Heart right ventricle (tissue), 16 donors: ENCODE measurements at places on chromosomes 3 and 15. TPM values are rescaled to one million over a fixed set of nuclear protein-coding genes. Genes with fewer than 3 reads are reported as not detected.

The IGSF11 gene
- 0.45 TPM for total RNA-seq

GRCh38 chr15:77831986-77832385 is 199.3 kb upstream of the LINGO1 start:
- DNase-seq: no peak
- H3K4me3 ChIP-seq: no peak overlapping the region
- H3K4me1 ChIP-seq: no peaks in the 10 kb centered on the region
- H3K36me3 ChIP-seq: no peaks in the 10 kb centered on the region
- H3K27ac ChIP-seq: no peak overlapping the region
- peaks cover 25% of the 10 kb centered on the region for H3K27me3 ChIP-seq

The SRPRB gene
- 24.2 TPM for total RNA-seq

The RTP1 gene
- total RNA-seq: 0.11 TPM

GRCh38 chr3:170426240-170426797 is 7.7 kb downstream of the CLDN11 start:
- no peaks in the 10 kb centered on the region for H3K4me1 ChIP-seq
- no peaks in the 10 kb centered on the region for H3K36me3 ChIP-seq
- no peak overlapping the region for H3K4me3 ChIP-seq
- no peak overlapping the region for H3K27ac ChIP-seq
- no peaks in the 10 kb centered on the region for H3K27me3 ChIP-seq
- DNase-seq: no peak

DNA sequence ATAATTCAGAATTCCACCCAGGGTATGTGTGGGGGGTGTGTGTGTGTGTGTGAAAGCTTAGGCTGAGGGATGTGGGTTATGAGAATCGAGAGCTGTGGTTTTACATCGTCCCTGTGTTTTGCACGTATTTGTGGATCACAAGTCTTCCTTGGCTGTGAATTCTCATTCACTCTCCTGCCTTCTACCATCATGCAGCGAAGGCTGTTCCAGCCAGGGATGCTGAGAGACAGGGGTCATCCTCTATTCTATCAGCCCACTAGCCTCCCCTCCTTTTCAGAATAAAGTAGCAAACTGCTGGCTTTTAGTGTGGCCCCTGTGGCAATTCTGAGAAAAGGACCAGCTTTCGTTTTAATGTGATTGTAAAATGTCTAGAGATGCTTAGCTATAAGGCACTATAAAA is 460.6 kb upstream of the NR2F2 start:
- H3K27me3 ChIP-seq: no peaks in the 10 kb centered on the region
- DNase-seq: no peak
- no peaks in the 10 kb centered on the region for H3K36me3 ChIP-seq
- H3K4me1 ChIP-seq: no peaks in the 10 kb centered on the region

DNA sequence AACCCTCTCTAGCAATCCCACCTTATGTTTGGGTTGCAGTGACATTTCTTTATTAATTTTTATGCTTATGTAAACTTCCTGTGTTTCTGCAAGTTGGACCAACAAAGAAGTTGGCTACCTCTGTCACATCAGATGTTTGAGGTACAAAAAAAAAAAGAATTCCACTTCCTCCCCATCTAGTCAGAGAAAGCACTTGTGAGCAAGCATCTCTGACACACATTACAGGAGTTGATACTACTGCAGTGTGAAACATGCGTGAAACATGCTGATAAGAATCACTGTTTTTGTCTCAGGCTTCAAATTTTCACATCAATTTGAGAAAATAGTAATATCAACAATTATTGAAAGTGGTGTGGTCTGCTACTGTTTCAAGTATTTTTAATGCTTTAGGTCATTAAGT is 1.3 kb downstream of the SCAANT1 start:
- no peak overlapping the region for H3K4me3 ChIP-seq
- H3K27ac ChIP-seq: peak overlapping the region; percentile 97
- DNase-seq: no peak
- peaks cover 31% of the 10 kb centered on the region for H3K4me1 ChIP-seq

GRCh38 chr15:39358441-39359041 is 222.3 kb upstream of the THBS1 start:
- H3K36me3 ChIP-seq: no peaks in the 10 kb centered on the region
- H3K27me3 ChIP-seq: no peaks in the 10 kb centered on the region
- DNase-seq: peak; percentile 54
- no peak overlapping the region for H3K4me3 ChIP-seq
- H3K4me1 ChIP-seq: peaks cover 7% of the 10 kb centered on the region
